ENCODE measurements at places on chromosomes 3 and 15. TPM values are rescaled to one million over a fixed set of nuclear protein-coding genes. Genes with fewer than 3 reads are reported as not detected.

TOPAZ1 gene
- not detected for polyA plus RNA-seq

DIPK2A gene
- 33.4 TPM for polyA plus RNA-seq

CPLX3 gene
- polyA plus RNA-seq = not detected

CGNL1 gene
- 67.4 TPM for polyA plus RNA-seq

CCR8 gene
- polyA plus RNA-seq = not detected

Data from renal pelvis (tissue), 12 donors.